ENCODE measurements at places on chromosomes 16 and 17. TPM values are rescaled to one million over a fixed set of nuclear protein-coding genes. Genes with fewer than 3 reads are reported as not detected.
A peak's percentile ranks its signal among the peaks of the same experiment; 100 is the strongest.

GRCh38 chr16:67161595-67162058 is 1.9 kb downstream of the FBXL8 start:
- no peak for DNase-seq

GRCh38 chr16:22926105-22926751 is 112.3 kb downstream of the HS3ST2 start:
- no peak for DNase-seq

DNA sequence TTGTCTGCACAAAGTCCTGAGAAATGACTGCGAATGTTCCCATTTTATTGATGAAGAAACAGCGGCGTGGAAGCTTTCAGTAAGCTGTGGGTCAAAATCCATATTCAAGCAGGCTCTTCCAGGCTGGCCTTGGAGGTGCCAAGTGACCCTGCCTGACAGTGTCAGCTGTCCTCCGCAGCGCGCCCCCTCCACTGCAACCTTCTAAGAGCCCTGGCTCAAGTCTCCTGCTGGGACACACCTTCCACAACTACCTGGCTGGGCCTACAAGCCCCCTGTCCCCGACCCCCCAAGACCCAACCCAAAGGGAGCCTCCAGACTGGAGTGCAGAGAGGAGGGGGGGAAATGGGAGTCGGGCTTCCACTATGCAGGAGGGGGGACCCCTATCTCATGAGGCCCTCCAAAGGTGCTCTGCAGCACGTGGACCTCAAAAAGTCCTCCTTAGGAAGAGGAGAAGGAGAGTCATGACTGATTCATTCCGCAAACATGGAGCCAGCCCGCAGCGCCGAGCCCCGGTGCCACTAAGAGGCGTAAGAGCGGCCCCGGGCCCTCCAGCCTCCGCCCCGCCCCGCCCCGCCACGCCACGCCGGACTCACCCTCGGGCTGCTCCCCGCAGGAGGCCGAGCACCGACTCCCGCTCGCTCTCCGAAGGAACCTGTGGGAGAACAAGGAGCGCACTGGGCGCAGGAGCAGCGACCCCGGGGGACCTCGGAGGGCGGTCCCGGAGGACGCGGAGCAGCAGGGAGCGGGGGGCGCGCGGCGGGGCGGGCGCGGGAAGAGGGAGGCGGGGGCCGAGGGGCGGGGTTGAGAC is 574 bp downstream of the MPP3 start:
- no peak for DNase-seq

GRCh38 chr17:80566054-80566400 is 21.4 kb downstream of the RPTOR start:
- DNase-seq, result no peak

GRCh38 chr17:16027708-16028584 is 28.3 kb downstream of the TTC19 start:
- DNase-seq, result peak; percentile 72

DNA sequence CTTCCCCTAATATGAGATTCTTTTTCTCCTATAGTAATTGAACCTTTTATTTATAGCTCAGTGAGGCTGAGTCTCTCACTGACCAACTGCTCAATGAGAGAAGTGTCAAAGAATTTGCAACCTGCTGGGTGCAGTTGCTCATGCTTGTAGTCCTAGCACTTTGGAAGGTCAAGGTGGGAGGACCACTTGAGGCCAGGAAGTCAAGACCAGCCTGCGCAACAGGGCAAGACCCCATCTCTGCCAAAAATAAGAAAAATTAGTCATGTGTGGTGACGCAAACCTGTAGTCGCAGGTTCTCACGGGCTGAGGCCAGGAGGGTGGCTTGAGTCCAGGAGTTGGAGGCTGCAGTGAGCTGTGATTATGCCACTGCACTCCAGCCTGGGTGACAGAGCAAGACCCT is 30.9 kb upstream of the CRYBA1 start:
- no peak for DNase-seq

GRCh38 chr16:86763819-86764218 is 185.5 kb downstream of the FOXL1 start:
- DNase-seq, result no peak

DNA sequence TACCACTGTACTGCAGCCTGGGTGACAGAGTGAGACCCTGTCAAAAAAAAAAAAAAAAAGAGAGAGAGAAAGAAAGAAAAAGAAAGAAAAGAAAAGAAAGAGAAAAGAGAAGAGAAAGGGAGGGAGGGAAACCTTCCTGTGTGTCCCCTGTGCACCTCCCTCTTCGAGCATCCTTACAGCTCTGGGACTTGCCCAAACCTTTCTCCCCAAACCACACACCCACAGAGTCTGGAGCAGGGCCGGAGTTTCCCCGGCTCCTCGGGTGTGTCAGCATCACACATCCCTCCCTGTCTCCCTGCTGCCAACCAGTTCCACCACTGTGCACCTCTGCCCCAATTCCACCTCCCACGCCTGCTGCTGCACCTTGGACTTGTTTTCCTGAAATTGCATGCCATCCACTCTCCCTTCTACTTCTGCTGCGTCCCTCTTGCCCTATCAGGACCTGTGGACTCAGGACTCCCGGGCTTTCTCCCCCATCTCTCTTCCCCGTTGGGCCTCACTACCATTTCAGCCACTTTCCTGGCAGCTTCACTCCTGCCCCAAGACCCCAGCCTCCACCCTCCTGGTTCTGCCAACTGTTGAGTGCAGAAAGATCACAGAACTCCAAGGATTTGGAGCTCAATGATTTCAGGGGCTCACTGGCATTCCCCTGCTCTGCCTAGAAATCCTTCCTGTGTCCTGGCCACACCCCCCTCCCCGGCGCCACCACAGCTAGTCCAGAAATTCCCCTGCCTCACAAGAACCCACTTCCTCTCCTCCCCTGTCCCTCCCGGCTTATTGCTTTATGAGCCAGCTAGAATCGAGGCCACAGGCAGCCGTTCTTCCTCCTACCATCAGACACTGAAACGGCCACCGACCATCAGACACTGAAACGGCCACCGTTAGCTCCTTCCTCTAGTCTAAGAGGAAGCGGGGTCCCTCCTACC is 3.7 kb upstream of the CDK3 start:
- DNase-seq, result no peak

DNA sequence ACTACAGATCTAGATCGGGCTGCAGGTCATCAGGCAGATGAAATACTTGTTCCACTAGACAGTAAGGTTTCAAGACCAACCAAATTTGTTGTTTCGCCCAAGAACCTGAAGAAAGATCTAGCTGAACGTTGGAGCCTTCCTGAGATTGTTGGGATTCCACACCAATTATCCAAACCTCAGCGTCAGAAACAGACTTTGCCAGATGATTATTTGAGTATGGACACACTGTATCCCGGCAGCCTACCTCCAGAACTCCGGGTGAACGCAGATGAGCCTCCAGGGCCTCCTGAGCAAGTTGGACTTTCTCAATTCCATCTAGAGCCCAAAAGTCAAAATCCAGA is 14.4 kb downstream of the LRRC37B start:
- no peak for DNase-seq

DNA sequence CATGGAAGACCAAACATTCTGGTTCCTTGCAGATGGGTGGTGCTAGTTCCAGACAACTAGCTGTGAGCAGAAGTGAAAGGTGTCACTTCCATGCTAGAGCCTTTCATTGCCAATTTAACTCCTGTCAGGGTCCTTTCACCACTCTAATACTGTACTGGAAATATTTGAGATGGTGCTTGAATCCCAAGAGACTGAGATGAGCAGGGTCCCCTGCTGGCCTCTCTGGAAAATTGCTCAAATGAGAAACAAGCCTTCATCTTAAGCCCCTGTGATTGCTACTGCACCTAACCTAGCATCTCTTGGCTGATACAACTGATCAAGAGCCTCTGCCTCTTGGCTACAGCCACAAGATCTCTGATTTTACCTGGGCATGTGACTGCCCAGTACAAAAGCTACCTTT is 7.4 kb upstream of the VAC14 start:
- DNase-seq, result no peak

DNA sequence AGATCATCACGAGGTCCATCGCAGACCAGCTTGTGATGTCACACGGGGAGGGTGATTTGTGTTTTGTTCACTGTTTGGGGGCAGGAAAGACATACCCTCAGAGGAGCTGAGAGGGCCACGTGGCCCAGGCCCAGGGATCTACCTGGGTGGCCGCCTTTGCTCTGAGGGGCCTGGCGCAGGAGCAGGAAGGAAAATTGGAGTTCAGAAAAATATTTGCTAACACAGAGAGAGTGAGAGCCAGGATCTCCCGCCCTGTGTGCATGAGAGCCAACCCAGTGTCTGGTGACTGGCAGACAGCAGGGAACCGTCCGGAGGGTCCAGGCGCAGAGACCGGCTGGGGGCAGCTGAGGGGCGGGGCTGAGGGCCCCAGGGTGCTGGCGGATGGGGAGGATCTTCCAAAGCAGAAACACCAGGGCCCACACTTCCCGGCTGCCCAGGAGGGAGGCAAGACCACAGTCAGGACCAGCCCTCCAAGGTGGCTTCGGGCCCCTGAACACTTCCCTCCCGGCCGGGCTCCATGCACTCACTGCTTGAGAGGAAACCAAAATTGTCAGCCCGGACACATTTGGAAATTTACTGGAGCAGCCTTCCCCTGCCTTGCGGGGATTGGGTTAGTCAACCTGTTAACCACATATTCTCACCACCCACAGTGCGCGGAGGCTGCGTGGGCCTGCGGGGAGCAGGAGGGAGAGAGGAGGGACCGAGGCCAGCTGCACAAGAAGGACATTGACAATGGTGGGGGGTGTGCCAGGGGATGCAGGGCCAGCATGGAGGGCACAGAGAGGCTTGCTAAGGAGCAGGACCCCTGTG is 52.6 kb downstream of the RBFOX3 start:
- no peak for DNase-seq

DNA sequence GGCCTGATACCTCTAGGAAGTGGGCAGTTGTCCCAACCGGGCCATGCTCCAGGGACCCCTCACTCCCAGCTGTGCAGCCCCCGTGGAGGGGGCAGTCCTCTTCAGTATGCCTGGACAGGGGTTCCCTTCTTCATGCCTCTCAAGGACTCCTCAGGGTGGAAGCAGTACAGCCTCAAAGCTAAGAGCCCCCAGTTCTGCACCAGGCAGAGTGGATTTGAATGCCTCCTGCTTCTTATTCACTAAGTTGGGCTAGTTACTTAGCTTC is 23.9 kb upstream of the ST6GALNAC1 start:
- DNase-seq, result no peak

GRCh38 chr16:49376206-49376605 is 2.6 kb downstream of the C16orf78 start:
- no peak for DNase-seq

GRCh38 chr17:57328109-57328882 is 72.0 kb downstream of the MSI2 start:
- DNase-seq, result no peak

- no peak for DNase-seq
Measured at GRCh38 chr16:80875616-80876015, 71.2 kb upstream of the CDYL2 start.

DNA sequence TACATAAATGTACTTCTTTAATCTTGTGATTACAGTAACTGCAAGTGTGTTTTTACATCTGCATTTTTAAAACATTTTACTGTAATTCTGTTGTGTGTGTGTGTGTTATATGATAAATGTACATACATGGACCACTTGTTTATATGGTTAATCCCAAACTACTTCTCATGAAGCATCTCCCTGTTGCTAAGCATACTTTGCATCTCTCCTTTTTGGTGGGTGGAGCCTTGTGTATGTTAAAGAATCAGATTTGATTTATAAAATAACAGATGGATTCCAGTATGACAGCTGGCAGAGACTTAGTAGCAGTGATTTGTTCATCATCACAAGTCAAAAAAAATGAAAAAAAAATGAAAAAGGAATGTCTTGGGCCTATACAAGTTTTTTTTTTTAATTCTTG is 56.0 kb upstream of the RHBDL3 start:
- DNase-seq, result no peak

Gene MYL11
- total RNA-seq, result not detected

Gene CCL15
- not detected for total RNA-seq

Gene CRYM
- total RNA-seq, result not detected

Gene CDK3
- 1.1 TPM for total RNA-seq

Gene UTS2R
- not detected for total RNA-seq

Gene MRPL12
- total RNA-seq, result 17.1 TPM

Gene POLR2A
- 93.4 TPM for total RNA-seq

Gene RCVRN
- not detected for total RNA-seq

All from pulmonary artery endothelial cell (primary cell).